ENCODE measurements at places on chromosomes 2 and 18.

DNA sequence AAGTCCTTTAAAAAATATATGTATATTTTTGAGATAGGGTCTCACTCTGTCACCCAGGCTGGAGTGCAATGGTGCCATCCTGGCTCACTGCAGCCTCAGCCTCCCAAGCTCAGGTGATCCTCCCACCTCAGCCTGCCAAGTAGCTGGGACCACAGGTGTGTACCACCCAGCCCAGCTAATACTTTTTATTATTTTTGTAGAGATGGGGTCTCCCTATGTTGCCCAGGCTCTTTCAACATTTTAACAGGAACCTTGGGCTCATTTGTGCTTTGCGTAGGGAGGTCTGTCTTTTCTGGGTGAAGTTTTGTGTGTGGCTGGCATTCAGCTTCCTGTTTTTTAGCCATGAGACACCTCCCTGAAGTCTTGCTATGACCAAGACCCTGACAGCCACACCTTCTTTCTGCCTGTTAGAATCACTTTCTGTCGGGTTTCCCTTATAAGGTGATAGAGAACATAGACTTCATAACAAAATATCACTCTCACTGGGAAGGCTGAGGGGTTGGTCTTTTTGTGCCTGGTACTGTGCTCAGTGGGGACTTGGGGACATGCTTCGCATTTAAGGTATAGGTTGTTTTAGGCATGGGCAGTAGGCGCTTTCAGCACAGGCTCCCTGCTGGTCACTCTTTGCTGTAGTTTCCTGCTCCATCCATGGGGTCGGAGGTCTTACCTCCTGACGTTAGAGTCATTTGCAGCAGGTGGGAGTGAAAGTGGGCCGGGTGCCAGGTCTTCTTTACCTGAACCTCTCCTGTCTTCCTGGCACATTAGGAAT, 3.4 kb downstream of the RAB31 start:
- DNase-seq: no peak

DNA sequence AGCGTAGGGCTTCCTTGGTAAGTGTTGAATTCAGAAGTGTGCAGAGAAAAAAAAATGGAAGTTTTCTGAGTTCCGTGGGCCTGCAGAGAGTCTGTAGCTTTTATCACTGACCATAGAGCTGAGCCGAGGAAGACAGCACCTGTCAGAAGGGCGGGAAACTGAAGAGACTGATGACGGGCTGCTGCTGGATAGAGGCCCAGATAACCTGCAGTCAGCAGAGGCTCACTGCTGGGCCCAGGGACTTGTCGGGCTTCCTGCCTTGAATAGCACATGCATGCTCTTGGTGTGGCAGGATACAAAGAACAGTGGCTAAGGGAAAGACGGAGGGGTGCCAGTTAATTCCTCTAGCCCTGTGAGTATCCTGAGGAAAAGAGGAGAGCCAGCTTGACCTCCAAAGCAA, 166.4 kb downstream of the MGAT5 start:
- peak; percentile 53 for DNase-seq

DNA sequence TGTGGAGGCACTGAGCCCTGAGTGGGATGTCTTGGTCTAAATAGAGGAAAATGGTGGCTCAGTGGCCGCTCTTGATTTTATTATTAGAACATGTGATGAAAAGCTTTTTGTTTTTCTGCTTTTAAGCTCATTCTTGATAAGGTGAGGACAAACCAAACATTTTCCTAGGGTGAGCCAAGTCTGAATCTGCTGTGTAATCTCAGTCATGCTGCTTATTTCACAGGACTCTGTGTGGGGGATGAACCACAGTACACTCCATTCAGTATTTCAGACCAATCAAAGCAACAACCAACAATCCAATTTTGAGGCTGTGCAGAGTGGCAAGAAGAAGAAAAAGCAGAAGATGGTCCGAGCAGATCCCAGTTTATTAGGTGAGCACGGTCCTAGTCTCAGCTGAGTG, 20.0 kb upstream of the SNORC start:
- DNase-seq: no peak

- DNase-seq: no peak
Observed at GRCh38 chr2:38080346-38080745, 4.4 kb upstream of the CYP1B1 start.

DNA sequence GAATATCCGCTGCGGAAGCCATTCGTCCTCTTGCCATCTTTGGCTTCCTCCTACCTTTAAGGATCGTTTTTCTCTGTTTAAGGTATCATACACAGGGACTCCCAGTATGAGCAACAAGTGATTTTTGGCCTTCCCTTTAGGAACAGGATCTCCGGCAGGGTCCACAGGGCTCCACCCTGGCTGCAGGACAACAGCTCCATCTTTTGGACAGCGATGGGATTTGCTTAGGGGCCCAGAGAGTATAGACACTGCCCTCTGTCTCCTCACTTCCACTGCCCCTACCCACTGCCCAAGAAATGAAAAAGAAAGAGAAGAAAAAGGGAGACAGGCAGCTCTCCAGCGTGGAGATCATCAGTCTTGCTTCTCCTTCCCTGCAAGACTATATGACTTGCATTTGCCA, 224.5 kb downstream of the UXS1 start:
- no peak for DNase-seq
